ENCODE measurements at places on chromosomes 6 and 20.

GRCh38 chr6:165002358-165002757 lies 307.0 kb downstream of the C6orf118 start:
- DNase-seq, result no peak

DNA sequence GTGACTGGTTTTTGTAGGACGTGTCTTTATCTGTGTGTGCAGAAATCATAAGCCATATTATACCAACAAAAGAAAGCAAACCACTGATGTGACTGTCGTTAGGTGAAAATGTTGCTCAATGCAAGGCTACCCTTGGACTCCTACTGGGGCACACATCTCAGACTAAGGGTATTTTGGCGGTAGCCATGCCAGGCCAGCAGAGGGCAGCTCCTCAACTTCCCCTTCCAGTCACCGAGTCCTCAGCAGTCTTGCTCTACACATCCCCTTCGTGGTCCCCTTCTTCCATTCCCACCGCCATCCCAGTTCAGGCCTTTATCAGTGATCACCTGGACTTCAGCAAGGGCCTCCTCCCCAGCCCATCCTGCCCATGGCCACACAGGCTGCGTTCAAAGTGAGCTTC lies 113.7 kb upstream of the GGTLC1 start:
- DNase-seq, result peak; percentile 55

DNA sequence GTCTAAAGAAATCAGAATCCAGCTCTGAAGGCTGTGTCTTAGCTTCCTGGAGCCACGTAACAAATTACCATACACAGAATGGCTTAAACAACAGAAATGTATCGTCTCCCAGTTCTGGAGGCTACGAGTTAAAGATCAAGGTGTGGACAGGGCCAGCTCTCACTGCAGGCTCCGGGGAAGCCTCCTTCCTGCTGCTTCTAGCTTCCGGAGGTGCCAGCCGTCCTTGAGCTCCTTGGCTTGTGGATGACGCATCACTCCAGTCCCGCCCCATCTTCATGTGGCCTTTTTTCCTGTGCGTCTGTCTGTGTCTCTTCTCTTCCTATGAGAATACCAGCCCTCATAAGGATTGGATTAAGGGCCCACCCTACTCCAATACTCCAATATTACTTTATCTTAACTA lies 319.1 kb upstream of the QKI start:
- DNase-seq, result no peak

- DNase-seq, result no peak
These were observed 8.0 kb downstream of the IL20RA start for GRCh38 chr6:137036566-137037300.

GRCh38 chr6:160735523-160735922 lies 33.5 kb downstream of the PLG start:
- no peak for DNase-seq

DNA sequence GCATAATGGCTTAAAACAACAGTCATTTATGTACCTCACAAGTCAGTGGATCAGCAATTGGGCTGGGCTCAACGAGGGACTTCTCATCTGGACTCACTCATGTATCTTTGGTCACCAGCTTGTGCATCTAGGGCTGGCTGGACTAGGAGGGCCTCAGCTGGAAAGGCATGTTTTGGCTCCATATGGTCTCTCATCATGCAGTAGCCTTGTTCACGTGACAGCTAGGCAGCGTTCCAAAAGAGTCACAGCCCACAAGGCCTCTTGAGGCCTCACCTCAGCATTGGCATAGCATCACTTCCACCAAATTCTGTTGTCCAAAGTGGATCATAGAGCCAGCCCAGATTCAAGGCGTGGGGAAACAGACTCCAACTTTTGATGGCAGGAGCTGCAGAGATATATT lies 110.1 kb downstream of the MAFB start:
- no peak for DNase-seq

- no peak for DNase-seq
These were observed 408.1 kb upstream of the MARCKS start for GRCh38 chr6:113449051-113449450.

DNA sequence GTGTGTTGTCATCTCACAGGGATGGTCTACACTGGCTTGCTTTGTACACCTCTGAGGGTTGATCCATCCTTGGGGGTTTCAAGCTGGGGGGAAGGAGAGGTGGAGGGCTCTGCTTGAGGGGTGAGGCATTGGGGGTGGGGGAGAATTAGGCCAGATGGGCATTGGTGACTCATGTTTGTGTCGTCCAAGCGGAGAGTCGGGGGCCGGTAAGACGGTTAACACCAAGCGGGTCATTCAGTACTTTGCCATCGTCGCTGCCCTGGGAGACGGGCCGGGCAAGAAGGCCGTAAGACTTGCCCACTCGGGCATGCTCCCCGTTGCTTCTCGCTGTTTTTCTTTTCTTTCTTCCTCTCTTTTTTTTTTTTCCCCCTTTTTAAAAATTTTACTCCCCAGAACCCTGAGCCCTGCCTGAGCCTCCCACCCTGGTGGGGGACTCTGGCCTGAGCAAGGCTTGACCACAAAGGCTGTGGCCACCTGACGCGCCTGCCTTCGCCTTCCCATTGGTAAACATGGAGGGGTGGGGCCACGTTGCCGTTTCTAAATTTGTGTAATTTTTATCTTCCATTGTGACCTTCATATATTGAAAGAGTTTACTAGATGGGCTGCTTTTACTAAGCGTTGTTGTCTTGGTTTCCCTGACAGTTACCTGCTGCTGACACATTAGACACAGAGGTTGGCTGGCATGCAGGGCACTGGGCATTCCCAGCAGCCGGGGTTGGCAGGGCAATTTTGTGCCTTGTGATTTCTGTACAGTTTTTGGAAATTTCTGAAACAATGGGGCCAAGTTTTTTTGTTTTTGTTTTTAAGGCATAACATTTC lies 26.8 kb downstream of the MYH7B start:
- DNase-seq, result no peak

DNA sequence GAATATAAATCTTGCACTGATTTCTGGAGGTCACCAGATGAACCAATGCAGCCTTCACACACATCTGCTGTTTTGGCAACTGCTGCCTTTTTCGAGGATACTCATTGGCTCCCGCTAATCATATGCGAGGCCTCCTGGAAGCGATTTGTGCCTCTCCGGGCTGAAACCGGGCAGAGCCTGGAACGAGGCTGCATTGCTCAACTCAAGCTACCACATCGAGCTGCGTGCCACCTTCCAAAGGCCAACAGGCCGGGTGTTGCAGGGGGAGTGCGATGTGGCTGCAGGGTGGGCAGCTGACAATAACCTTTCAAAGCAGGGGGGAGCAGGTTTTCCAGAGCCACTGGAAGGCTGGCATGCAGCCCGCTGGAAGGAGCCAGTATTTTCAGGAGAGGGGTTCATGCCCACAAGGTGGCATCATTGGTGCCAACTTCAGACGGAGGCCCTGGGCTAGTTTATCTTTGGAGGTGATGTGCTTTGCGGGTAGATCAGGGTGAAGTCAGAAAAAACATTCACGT lies 122.6 kb upstream of the IFNGR1 start:
- peak; percentile 66 for DNase-seq

DNA sequence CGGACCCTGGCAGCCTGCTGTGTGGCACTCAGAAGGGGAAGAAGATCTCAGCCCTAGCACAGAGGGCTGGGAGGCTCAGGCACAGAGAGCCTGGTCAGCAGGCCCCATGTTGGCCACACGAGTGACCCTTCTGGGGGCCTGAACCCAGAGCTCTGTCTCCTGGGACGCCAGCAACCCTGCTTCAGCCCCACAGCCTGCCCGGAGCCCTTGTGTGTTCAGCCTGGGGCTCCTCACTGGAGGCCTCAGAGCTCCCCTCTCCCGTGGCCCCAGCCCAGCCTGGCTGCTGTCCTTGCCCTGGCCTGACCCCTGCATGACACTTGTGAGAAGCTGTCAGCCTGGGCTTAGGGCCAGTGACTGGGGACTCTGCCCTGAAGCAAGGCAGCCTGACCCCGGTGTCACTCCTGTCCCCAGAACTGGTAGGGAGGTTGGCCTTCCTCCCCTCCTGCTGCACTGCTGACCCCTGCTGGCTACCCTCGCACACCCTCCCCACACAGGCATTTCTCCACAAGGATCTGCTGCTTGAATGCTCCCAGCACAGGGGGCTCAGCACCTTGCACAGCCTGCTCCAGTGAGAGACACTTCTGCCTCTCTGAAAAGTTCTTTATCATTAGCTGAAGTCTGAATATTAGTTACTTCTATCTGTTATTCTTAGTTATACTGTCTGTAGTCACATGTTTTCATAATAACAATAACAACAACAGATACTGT lies 15.4 kb upstream of the IP6K3 start:
- peak; percentile 70 for DNase-seq

DNA sequence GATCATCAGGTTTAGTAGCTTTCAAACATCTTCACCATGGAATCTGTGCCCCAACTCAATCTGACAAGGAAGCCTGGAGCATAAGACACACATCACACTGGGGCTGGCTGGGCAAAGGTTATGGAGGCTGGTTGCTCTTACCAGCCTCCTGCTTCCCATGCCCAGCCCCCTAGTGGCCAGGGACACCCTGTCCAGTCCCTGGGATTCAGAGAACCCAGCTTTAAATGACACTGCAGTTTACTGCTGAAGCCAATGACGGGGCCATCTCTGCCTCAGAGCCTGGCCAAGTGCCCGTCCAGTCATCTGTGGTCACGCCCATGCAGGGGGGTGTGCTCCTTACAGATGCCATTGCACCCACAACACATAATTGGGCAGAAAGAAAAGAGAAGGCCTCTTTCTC lies 272.9 kb downstream of the SMOC2 start:
- DNase-seq, result no peak

- no peak for DNase-seq
These were observed 45.2 kb downstream of the BACH2 start for GRCh38 chr6:90251295-90251992.

- DNase-seq, result peak; percentile 59
These were observed 42.0 kb upstream of the OLIG3 start for GRCh38 chr6:137536104-137536773.

GRCh38 chr6:29733057-29733456 lies 9.8 kb downstream of the HLA-F start:
- DNase-seq, result no peak

DNA sequence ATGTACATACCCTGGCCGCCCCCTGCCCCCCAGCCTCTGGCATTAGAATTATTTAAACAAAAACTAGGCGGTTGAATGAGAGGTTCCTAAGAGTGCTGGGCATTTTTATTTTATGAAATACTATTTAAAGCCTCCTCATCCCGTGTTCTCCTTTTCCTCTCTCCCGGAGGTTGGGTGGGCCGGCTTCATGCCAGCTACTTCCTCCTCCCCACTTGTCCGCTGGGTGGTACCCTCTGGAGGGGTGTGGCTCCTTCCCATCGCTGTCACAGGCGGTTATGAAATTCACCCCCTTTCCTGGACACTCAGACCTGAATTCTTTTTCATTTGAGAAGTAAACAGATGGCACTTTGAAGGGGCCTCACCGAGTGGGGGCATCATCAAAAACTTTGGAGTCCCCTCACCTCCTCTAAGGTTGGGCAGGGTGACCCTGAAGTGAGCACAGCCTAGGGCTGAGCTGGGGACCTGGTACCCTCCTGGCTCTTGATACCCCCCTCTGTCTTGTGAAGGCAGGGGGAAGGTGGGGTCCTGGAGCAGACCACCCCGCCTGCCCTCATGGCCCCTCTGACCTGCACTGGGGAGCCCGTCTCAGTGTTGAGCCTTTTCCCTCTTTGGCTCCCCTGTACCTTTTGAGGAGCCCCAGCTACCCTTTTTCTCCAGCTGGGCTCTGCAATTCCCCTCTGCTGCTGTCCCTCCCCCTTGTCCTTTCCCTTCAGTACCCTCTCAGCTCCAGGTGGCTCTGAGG lies 7.6 kb downstream of the CDKN1A start:
- DNase-seq, result no peak

GRCh38 chr6:150549674-150550101 lies 50.0 kb upstream of the PLEKHG1 start:
- DNase-seq, result no peak

DNA sequence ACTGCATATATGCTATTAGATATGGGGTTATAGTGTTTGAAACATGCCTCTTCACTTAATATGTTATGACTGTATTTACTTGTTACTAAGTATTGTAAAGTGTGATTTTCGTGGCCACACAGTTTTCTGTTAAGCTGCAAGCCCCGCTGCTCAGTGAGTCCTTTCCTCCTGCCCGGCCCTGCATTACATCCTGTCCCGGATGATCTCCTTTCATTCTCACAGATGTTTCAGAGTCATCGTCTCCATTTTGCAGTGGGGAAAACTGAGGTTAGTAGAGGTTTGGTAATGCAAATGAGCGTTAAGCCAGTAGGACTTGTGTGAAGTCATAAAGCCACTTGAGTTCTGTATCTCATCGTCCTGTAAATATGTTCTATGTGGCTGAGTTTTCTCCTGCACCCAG lies 155.5 kb downstream of the CFAP61 start:
- DNase-seq, result no peak

DNA sequence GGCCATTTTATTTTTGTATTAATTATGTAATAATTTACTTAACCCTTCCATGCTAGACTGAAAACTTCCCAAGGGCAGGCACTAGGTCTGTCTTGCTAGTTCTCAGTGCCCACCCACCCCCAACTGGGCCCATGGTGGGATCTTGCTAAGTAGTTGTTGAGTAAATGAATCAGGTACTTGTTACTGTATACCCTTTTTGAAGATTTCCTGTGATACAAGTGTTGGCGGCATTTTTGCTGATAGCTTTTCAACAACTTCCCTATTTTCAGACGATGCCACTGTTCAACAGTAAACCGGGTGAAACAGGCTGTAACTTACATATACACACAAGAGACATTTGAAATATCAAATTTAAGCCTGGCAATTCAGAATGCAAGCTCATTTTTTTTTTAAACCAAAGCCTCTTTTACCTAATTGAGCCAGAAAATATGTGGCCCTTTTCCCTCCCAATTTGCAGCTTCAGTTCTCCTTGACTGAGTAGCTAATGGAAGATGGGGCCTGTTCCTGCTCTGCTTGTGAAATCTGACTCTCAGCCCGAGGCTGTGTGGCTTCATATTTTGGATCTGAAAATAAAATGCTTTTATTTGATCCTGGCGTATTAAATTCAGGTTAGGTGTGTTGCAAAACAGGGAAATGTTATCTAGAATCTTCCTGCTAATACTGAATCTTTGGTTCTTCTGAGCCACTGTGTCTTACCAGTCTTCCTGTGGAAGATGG lies 288.3 kb downstream of the NRN1 start:
- DNase-seq, result no peak

- DNase-seq, result no peak
These were observed 316.1 kb downstream of the TAF4 start for GRCh38 chr20:61749406-61750075.

GRCh38 chr6:170198298-170198697 lies 92.6 kb downstream of the DLL1 start:
- DNase-seq, result no peak

DNA sequence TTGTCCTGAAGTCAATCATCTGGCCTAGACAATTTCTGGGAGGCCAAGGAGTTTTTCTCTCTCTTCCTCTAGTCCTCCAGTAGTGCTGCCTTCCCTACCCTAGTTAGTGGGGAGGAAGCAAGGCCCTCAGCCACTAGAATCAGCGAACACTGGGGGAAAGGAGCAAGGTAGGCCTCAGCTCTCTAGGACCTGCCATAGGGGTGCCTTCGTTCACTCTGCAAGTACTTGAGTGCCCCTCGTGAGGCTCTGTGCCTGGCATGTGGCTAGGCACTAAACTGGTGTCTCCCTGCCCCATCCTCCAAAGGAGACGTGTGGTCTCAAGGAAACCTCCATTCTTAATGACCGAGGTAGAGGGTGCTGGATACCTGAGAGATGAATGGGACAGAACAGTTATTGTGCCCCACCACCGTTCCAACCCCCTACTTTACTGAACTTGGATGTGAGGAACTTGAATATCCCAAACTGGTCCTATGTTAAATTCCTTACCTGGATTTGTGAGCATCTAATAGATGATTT lies 1.1 kb downstream of the DEF6 start:
- DNase-seq, result peak; percentile 55

GRCh38 chr20:33209789-33210188 lies 7.4 kb upstream of the BPIFA3 start:
- peak; percentile 66 for DNase-seq

- no peak for DNase-seq
These were observed 20.0 kb upstream of the NFATC2 start for GRCh38 chr20:51562332-51563173.

GRCh38 chr6:113843500-113844073 lies 13.6 kb upstream of the MARCKS start:
- DNase-seq, result no peak
